ENCODE measurements at places on chromosomes 7 and 10.

DNA sequence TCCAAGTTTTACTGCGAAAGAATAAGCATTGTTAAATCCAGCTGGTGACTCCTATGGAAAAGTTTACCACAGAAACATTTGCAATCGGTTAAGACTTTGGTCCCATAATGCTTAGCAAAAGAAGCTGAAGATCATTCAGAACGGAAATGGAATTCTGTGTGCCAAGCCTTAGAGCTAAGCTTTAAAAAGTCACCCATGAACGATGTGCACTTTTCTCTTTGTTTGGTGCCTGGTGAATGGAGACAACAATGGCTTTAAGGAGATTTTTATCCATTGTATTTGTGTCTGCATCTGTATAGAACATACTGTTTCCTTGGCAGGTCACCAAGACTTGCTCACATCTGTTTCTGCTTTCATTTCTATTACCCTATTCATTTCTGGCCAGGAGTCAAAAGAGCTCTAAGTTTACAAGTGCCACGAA is 26.3 kb upstream of the COL1A2 start:
- DNase-seq = no peak

DNA sequence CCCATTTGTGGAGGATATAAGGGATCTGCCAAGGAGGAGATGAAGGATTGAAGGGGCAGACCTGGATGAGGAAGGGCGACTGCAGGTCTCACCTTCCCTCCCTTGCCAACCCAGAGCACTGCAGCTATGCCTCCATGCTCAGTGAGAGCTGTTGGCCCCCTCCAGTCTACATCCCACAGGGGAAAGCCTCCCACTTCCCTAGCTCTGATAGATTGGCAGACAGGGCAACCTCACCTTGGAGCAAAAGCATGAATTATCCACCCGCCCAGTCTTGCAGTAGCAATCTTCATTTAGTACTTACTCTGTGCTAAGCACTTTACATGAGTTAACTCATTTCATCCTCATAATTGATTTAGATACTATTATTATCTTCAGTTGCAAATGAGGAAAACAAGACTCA is 70.4 kb upstream of the SMNDC1 start:
- DNase-seq = no peak

DNA sequence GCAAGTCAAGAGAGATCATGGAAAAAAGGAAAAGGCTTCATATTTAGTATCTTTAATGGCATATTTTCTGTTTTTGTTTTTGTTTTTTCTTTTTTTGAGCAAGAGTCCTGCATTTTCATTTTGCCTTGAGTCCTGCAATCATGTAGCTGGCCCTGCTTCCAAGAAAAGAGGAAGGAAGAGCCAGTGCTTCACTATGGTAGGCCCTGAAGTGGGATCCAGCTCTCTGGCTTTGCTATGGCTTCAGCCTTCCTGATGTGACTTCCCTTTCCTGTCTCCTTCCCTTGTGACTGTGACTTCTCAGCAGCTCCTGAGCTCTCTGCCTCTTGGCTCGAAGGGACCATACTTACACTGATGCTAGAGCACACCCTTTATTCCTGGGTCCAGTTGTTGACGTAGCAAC is 512.3 kb downstream of the INHBA start:
- DNase-seq = no peak

GRCh38 chr10:90571481-90572258 is 286.2 kb downstream of the HTR7 start:
- DNase-seq = no peak

DNA sequence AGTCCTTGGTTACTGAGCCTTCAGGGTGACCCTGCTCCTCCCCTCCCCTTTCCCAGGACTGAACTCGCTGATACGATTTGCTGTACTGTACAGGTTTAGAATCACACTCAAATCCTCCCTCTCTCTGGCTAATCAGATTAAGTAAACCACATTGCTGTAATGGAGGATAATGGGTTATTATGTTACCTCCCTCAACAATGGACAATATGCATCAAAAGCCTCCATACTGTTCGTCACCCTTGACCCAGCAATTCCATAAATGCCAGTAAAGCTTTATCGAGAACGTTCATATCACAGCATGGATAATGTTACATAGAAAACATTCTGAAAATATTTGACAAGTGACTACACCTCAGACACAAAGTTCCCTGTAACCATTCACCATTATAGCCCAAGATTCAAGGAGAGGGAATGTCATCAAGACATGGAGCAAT is 61.7 kb downstream of the FAM107B start:
- DNase-seq = no peak

DNA sequence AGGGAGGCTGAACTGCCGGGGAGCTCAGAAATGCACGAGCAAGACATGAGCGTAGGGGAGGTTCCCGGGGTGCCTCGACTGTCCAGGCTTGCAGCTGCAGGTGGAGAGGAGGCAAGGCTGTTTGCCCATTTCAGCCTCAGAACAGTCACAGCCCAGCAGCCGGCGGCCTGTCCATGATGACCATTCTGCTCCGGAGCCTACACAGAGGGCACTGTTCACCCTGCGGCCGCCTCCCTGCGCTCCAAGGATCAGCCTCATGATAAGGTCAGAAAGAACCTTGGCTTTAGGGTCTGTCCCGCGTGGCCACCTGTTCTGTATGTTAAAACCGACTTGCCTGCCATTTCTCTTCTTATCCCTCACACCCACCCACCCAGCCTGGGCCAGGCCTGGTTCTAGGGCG is 21.9 kb upstream of the CFAP46 start:
- DNase-seq = no peak

- DNase-seq = no peak
These were observed 767 bp upstream of the CYP26A1 start for GRCh38 chr10:93072713-93073538.

DNA sequence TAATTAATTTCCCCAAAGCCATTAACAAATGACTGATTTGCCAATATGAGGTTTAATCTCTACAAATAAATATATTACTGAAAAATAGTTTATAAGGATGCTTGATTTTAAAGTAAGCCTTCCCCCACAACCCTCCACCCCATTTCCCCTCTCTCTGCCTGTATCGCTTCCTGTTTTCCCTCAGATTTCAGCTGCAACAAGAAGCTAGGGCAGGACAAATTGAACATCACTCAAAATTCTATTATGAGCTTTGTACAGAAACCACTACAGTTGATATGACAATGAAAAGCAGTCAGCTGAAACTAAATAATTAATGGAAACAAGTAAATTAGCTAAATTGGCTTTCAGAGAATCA is 109.0 kb upstream of the SP4 start:
- no peak for DNase-seq

DNA sequence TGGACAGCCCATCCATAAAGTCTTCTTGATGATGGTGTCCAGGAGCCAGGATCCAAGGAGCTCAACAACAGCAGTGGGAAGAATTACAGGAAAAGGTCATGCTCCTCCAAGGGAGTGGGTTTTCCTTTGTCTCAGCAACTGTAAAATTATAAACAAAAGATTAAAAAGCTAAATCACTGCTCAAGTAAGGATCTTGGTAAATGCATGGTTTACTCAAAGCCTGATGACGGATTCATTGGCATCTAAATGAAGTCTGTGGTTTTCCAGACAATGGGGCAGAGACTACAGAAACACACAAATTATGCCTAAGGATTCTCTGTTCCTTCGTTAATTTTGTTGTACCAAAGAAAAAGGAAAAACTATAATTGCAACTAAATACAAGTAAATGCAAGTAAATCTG is 36.4 kb upstream of the DLX6 start:
- no peak for DNase-seq

DNA sequence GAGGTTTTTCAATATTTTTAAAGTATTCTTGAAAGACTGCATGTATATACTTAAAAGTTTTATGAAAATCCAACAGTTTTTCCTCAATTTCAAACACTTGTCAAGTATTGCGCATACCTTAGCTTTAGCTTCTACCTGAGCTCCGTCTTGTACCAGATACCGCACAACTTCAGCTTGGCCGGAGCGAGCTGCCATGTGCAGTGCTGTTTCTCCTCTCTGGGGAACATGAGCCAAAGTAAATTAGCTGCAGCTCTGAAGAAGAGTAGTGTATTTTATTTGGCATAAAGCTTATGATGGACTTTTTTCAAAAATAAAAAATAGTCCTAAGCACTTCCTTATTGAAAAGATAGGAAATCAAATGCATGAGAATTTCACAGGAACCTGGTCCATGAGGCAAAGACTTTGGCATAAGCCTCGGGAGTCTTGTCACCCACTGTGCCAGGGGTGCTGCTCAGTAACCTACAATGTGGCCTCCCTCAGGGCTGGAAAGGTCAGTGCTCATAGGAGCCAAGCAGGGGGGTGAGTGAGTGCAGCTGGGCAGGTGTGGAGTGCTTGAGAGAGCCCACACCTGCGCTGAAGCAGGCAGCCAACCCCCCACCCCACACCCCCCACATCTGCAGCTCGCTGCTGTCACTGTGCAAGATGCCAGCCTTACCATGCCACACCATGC is 189.5 kb downstream of the ANK3 start:
- no peak for DNase-seq

DNA sequence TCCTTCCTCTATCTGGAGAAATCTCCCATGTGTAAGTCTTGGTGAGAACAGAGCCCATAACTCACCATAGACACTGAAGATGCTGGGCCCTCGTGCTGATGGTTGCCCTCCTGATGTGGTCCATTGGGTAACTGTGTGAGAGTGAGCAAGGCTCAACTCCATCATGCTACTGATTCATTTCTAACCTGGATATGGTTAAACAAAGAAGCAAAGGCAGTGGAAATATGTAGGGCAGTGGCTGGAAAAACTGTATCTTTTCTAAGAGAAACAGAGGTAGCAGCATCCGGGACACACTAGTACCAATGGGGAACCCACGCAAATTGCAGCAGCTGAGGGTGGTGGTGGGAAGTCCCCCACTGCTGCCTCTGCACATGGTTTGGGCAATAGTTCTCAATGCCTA is 221.7 kb downstream of the KLF6 start:
- no peak for DNase-seq

GRCh38 chr10:7550013-7550412 is 116.8 kb downstream of the ITIH5 start:
- no peak for DNase-seq

GRCh38 chr10:68684413-68684812 is 36.6 kb upstream of the CCAR1 start:
- DNase-seq = no peak

GRCh38 chr7:134737566-134738345 is 41.7 kb upstream of the CALD1 start:
- DNase-seq = no peak

DNA sequence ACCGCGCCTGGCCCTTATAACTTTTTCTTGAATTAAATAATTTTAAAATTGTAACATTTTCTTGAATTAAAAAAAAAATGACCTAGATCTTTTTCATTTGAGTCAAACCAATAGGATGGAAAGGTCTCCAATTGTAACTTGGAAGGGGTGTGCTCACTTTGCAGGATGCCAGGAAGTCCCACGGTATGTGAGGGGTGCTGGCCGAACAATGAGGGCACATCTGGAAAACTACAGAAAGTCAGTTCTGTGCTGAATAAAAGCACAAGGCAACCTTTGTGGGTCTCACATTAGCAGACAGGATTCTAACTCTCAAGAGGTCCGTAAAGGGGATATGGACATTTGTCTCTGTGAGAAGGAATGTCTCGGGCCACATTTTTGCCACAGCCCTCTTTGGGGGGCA is 52.8 kb upstream of the PDLIM1 start:
- no peak for DNase-seq

- no peak for DNase-seq
These were observed 1.4 kb downstream of the PTPRE start for GRCh38 chr10:127908106-127908958.

DNA sequence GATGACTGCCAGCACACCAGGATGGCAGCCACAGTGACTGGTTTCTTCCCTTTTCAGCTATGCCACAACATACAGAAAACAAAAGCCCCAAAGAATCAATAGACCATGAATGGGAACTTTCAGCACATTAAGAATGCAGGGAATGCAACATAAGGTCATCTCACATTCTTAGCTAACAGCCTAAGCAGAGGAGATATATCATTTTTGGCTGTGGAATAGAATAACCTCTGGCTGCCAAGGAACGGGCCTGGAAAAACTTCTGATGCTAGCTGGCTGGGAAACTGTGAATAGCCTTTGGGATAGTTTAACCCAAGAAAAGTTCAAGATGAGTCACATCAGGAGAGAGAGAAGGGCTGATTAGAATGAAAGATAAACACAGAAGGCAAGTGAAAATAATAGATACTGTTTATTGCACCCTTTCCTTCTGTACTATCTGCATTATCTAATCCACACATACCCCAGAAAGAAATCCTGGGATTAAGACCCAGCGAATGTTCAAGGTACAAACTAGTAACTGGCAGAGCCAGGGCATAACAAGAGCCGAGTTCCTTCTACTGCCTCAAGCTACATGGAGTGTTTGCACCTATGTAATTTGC is 169.2 kb downstream of the SEMA3A start:
- DNase-seq = no peak

DNA sequence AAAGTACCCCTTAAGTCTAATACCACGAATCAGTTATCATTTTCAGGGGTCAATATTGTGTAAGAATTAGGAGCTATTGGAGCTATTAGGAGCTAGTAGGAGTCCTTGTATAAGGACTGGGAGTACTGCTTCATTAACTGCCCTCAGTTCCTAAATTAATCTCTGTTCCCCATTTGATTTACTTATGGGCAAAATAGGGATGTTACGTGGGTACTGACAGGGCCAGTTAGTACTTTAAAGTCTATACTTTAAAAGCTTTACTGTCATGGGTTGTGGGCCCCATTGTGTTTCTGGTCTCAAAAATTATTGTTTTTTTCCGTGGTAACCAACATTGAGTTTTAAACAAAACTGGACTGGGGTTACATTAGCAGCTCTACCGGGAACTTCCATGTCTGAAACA is 60.3 kb downstream of the PRKAR2B start:
- DNase-seq = no peak

- no peak for DNase-seq
These were observed 204.0 kb upstream of the AOAH start for GRCh38 chr7:36928311-36928710.

- DNase-seq = peak; percentile 18
These were observed 82.9 kb upstream of the PDGFA start for GRCh38 chr7:602341-603141.

- DNase-seq = no peak
These were observed 368.4 kb downstream of the TFEC start for GRCh38 chr7:115662120-115662519.

GRCh38 chr10:44424957-44425356 is 40.1 kb upstream of the CXCL12 start:
- no peak for DNase-seq

GRCh38 chr7:29099896-29100847 is 46.2 kb downstream of the CPVL start:
- no peak for DNase-seq

DNA sequence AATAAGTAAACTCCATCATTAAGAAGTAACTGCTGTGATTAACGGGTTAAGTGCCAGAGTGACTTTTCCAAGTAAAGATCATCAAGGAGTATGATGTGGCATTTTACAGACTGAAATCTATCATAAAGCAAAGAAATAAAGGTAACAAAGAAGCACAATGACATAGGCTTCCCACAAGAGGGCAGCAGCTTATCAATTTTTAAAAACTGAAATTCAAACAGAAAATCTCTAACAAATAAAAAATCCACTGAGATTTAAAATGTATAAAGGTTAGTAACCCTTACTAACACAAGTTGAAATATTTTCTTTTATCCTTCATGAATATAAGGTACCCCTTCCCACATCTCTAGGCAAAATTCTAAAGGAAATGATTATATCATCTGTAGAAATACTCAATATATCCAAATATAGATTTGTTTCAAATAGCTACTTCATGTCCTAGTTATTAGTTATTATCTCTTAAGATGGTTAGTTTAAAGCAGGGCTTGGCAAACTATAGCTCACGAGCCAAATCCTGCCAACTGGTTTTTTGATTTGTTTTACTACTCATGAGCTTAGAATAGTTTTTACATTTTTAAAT is 29.2 kb downstream of the FAM3C start:
- no peak for DNase-seq

- no peak for DNase-seq
These were observed 1239.7 kb downstream of the GATA3 start for GRCh38 chr10:9294132-9294663.

Data from T-helper 17 cell (primary cell).